ENCODE measurements at places on chromosomes 4 and X.

DNA sequence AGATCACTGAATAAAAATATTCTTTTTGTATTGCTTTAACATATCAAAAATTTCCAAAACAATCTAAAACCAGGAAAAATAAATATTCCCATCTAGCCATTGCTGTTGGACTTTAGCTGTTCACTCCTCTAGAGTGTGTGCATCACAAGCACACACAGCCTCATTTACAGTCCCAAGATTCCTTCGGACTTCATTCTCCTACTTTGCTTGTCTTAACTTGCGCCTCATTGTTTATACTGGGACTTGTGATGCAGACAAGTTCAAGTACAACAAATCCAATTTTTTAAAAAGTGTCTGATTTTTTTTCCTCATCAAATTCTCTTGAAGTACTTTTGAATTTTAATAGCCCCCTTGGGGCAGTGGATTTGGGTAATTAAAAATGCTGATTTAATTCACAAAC lies 55.6 kb downstream of the TLL1 start:
- no peak for DNase-seq

DNA sequence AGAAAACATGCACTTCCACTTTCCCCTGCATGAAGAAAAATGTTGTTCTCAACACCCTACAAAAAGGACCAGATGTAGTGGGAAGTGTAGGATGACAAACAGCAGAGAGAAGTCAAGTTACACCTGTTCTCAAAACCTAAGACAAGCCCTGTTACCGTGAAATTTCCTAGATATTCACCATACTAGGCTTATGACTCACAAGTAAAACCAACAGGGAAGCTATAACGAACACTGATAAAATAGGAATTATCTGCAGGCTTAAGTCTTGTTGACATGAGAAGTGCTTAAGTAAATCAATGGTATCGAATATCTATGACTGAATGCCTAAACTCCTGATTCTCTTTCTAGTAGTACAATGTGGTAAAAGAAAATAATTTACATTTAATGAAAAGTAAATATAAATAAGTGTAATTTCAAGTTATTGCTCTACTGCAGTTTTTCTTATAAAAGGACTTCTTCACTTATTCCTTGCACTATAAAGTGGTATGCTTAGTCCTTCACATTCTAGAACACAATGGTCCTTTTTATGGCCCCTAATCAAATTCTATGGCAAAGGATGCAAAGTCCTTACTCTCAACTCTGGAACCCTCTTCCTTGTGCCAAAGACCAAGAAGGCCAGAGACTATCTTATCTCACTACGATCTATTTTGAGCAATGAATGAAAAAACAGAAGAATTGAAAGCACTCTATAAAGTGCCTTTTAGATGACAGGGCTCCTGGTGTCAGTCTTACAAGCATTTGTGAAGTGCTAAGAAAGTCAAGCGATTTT lies 19.6 kb downstream of the AP1S2 start:
- DNase-seq, result no peak

DNA sequence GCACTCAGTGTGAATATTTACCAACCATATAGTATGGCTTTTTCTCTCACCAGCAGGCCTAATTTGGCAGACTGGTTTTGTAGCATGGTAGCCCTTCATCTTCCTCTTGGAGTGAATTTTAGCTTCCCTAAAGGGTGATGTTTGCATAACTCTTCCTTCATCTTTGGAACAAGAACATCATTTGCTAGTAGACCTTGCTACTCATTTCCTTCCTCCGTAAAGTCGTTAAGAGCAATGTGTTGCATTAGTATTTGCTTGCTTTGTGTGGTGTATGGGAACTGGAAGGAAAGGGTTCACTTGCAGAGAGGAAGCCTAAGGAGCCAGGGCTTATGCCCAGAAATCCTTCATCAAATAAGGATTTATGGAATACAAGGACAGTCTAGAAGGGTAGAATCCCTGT lies 50.2 kb upstream of the PGRMC2 start:
- no peak for DNase-seq

DNA sequence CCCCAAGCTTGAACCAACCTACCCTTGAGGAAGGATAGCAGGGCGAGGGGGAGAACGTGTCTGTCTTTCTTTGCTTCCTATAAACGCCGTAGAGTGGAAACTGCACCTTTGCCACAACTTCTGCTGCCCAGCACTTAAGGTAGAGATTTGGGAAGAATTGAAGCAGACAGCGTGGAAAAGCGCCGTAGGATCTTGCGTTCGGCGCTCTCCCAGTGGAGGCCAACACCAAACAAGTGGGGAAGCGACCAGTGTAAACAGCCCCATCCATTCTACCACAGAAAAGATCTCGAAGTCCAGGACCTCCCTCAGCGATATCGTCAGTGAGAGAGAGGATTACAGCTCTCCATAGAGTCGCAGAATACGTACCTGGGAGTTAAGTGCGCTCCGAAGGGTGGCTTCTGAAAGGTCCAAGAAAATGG lies 3.9 kb upstream of the NKX6-1 start:
- DNase-seq, result no peak

DNA sequence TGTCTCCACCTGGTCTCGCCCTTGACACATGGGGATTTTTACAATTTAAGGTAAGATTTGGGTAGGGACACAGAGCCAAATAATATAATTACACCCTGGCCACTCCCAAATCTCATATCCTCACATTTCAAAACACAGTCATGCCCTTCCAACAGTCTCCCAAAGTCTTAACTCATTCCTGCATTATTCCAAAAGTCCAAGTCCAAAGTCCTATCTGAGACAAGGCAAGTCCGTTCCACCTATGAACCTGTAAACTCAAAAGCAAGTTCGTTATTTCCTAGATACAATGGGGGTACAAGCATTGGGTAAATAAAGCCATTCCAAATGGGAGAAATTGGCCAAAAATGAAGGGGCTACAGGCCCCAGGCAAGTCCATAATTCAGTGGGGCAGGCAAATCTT lies 380.8 kb downstream of the CXXC4 start:
- DNase-seq, result no peak

DNA sequence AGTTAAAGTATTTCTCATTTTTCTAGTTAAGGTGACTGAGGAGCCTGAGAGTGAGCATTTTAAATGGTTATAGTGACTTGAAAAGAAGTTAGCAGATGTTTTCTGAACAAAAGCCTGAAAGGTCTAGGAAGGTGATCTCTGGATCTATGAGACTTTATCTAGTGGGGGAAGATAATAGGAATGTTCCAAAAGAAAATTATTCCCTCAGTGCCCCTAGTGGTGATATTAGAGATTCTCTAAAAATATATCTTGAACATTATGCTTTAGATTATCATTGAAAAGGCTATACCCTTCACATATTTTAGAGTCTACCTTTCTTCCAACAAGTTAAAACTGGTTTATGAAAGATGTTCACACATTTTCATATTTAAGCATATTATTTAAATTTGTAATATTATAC lies 69.0 kb upstream of the SPANXN1 start:
- no peak for DNase-seq

DNA sequence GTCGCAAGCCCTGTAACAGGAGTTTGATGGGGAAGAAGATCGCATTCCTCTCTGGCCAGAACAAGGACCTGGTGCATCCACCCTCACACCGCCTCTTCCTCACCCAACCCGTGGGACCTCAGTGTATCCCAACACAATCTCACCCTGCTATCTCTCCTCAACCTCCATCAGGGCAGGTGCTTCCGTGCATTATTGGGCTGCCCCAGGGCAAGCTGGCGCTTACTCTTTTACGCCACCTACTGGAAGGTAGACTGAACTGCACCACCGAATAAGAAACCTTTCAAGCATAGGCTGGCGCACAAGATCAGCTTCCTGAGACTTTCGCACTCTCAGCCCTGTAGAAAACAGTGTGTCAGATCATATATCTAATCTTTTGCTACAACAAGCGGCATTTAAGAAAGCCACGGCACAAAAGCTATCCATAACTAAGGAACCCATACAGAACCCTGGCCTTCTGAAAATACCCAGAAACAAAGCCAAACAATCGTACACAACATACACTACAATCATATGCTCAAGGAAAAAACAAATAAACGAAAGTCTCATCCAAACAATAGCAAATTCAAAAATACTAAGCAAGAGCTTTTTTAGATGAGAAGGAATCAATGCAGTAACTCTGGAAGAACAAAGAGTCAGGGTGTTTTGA lies 209.3 kb downstream of the UGT8 start:
- peak; percentile 2 for DNase-seq

DNA sequence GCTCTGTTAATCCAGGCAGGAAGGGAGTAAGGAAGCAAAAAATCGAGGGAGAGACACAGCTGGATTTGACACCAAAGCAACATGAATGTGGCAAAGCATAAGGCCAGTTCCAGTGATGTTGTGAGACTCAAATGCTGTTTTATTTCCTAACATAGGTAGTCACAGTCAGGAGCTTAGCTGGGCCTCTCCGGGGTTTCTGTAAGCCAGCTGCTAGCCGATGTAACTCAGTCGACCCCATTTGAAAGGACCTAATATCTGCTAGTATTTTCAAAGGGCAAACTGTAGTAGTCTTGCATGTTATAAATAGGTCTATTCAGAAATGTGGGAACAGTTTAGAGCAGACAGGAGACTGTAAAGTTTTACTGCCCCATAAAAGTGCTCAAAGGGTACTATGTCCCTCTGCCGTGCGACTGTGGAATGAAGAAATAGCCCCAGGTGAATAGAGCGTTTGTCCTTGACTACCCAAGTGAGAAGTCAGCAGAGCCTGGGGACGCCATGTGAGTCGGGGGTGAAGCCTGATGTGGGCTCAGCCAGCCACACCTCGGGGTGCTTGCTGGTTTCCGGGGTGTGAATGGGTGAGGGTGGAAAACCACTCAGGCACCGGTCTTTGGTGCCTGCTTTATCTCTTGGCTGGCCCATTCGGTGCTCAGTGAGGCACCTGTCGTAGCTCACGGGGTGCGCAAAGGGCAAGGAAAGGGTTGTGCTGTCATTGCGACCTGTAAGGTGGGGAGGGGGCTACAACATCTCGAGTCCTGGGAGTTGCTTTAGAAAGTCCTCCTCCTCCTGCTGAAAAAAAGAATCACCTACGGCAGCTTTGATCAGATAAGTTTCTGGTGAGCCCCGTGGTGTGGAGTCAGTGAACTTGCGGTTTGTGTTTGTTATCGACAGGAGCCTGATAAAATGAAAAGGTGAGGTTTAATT lies 745 bp downstream of the TRIM2 start:
- DNase-seq, result peak; percentile 96

GRCh38 chr4:24130637-24131036 lies 240.8 kb upstream of the PPARGC1A start:
- no peak for DNase-seq

- no peak for DNase-seq
These were observed 101.7 kb upstream of the KLF8 start for GRCh38 chrX:56130436-56130835.

DNA sequence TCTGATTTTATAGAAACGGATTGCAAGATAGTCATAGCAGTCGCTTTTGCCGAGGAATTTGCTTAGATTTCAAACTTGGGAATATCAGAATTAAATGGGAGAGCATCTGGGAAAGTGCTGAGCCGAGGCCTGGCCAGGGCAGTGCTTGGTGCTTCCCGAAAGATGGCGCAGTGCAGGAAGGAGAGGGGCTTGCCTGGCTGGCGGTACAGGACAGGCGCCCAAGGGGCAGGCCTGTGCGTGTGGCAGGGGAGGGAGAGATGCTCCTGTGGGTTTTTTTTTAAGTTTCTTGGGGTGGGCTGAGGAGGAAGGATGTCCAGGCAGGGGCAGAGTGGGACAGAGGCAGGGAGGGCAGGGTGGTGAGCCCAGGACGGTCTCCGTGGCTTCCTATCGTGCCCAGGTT lies 241.1 kb downstream of the AFAP1 start:
- no peak for DNase-seq

- DNase-seq, result no peak
These were observed 11.3 kb downstream of the PPA2 start for GRCh38 chr4:105462576-105462975.

GRCh38 chr4:13541176-13541604 lies 3.1 kb downstream of the NKX3-2 start:
- DNase-seq, result no peak

GRCh38 chrX:1535241-1536041 lies 1.5 kb downstream of the P2RY8 start:
- no peak for DNase-seq

GRCh38 chr4:164461901-164462300 lies 292.0 kb upstream of the SMIM31 start:
- DNase-seq, result no peak

- DNase-seq, result no peak
These were observed 26.6 kb upstream of the HTRA3 start for GRCh38 chr4:8242782-8243560.

- DNase-seq, result no peak
These were observed 172.5 kb downstream of the ANK2 start for GRCh38 chr4:113221990-113222389.

DNA sequence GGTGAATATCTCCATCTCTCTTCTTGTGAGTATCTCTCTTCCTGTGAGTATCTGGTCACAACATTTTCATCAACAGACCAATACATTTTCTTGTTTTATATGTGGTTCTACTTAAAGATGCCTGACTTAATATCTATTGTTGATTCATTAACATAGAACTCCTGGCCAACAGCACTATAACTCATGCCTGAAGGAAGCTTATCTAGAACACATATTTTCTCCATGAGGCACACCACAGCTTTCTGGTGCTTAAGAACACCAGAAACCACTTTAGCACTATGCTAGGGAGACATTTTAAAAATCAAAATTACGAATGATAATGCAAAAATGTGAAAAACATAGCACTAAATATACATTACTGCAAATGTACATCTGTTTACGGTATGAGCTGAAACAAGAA lies 190.4 kb downstream of the GABRB1 start:
- no peak for DNase-seq

GRCh38 chrX:47560179-47560933 lies 649 bp upstream of the ARAF start:
- DNase-seq, result peak; percentile 6

DNA sequence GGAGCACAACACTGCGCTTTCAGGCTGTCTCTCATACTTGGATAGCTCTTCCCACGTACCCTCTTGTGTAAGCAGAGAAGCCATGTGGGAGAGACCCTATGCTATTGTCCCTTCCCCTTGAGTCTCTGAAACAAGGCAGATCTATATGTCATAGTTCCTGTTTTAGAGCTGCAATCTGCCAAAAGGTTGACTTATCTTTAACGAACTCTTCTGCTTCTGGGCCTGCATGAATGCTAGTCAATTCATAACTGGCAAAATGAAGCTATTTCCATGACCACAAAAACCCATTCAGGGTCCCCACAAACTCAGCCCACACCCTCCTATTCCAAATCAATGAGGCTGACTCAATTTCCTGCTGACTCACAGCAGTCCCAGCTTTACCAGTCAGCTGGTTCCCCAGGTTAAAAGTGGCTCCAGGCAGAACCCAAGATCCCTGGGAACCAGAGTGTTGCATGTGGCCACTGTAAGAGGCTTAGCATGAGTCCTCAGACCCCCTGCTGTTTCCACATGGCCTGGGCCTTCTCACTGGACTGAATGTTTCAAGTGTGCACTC lies 25.3 kb upstream of the SOD3 start:
- peak; percentile 36 for DNase-seq

GRCh38 chr4:151658959-151659600 lies 101.7 kb downstream of the GATB start:
- no peak for DNase-seq

GRCh38 chr4:73683456-73683855 lies 56.9 kb upstream of the CXCL8 start:
- DNase-seq, result no peak

- no peak for DNase-seq
These were observed 29.2 kb downstream of the QDPR start for GRCh38 chr4:17482716-17483115.
